Mesothelial cell of epicardium (in vitro differentiated cells): ENCODE measurements at places on chromosomes 5 and 9.
A peak's percentile ranks its signal among the peaks of the same experiment; 100 is the strongest.

GRCh38 chr5:36462295-36463021 lies 143.9 kb upstream of the SLC1A3 start:
- DNase-seq = no peak

DNA sequence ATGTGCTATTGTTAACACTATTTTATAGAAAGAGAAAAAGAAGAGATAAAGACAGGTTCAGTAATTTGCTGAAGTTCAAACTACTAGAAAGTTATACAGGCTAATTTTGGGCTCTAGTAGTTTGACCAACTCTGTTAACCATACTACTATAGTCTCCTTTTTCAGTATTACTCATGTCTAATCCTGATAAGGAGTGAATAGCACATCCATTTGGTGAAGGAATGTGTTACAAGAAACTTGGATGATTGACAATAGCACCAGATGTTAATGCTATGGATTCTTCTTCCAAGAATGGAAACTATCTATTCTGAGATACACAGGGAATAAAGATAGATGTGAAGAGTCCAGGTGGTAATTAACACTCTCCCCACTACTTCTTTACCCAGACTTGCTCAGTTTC lies 677.3 kb downstream of the PRELID2 start:
- no peak for DNase-seq

DNA sequence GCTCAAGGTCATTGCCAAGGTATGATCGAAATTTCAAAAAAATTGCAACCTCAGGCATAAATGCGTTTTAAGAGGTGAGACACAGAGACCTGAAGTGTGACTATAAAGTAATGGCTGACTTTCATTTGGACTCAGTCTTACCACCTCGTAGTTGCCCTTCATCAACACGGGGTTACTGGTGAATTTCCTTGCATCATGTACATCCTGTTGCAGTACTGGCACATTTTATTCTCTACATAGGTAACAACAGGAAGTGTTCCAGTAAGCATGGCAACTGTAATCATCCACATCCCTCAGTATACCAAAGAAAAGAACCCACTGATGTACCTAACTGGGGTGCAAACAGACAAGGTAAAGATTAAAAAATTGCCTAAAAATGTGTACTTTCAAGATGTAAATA lies 29.3 kb downstream of the MOCS2 start:
- no peak for DNase-seq

- DNase-seq = no peak
Measured at GRCh38 chr9:76114144-76114543, 223.7 kb downstream of the PCSK5 start.

GRCh38 chr5:43312699-43313034 lies 545 bp downstream of the HMGCS1 start:
- DNase-seq = no peak

DNA sequence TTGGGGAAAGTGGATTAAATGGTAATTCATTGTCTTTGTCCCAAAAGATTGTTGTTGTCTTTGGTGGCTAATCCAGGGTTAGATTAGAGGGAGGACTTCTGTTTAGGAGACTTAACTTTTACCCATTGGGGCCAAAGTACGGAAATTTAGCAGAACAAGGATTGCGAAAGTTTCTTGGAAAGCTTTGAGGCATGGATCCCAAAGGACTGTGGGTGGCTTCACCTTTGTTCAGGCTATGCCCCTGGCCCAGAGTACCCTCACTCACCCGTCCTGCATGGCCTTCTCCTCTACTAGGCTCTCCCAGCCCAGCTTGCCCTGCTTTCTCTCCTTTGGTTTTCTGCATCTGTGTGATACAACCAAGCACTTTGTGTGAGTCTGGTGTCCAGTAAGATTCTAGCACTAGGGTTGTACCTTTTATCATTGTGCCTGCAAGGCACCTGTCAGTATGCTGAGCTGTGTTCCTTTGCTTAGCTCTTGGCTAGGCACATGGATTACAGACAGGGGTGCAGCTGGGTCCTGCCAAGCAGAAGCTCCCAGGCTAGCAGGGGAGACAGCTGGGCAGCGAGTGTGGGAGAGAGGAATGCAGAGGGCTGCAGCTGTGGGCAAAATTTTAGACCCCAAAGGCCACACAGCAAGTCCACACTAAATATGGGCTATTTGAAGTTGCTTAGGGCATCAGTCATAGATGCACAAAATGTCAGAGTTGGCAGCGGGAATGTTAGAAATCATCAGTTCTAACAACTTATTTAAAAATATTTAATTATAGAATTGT lies 3.2 kb downstream of the PPARGC1B start:
- DNase-seq = no peak

DNA sequence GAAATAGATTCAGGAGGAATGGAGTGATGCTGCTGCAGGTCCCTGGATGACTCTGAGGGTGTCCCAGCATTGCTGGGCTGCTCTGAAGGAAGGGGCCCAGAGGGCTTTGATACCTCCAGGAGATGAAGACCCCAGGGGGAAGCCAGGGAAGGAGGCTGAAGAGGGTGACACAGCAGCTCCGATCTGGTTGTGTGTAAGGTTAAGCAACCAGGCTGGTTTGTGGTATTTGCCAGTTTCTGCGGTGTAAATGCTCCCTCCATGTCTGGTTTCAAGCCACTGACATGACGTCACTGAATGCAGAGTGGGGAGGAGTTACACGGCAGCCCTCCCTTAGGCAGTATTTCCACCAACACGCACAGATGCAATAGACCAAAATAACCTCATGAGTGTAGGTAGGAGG lies 40.0 kb upstream of the ORM1 start:
- no peak for DNase-seq

DNA sequence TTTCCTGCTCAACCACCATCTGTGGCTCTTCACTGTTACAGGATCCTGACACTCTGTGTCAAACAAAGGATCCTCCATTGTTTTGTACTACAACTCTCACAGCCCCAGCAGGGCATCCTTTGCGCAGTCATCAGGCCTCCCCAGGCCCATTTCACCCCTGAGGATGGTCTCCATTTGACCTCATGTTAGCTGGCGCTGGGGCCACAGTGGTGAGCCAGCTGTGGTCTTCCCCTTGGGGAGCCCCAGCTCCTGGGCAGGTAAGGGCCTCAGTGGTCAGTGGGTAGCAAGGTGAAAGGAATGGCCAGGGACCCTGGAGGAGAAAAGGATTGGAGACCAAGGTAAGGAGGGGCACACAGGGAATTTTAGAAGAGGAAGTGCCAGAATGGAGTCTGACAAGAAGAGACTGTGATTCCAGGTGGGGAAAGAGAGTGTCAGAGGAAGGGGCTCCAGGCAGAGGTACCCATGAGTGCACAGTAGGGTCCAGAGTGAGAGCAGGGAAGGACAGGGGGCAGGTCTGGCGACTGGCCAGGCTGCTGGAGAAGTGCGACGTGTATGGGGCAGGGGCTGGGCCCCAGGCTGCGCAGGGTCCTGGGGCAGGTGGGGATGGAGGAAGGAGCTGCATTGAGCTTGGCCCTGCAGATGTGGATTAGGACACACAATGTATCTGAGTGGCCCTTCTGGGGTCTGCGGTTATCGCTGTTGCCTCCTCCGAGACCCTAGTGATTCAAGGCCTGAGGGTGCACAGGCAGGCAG lies 109.9 kb downstream of the PHF2 start:
- DNase-seq = peak; percentile 29

GRCh38 chr5:147418613-147419012 lies 91.3 kb downstream of the DPYSL3 start:
- DNase-seq = no peak

DNA sequence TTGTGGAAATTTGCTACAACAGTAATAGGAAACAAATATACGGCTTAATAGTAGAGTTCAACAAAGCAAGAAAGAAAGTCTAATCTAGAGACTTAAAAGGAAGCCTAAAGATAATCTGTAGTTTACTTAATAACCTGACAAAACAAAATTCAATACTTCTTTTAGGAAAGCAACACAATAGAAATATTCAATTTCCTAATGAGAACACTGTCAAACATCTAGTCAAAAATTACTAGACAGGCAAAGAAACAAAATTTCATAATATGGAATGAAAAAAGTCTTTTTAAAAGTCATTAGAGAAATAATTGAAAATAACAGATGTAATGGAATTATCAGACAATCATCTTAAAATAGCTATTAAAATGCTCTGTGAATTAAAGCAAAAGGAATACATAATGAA lies 692.5 kb upstream of the ADAMTS16 start:
- no peak for DNase-seq
